ENCODE measurements at places on chromosomes 5 and 9. TPM values are rescaled to one million over a fixed set of nuclear protein-coding genes. Genes with fewer than 3 reads are reported as not detected.

PCDHB7 gene
- 0.29 TPM for total RNA-seq

TAS2R1 gene
- total RNA-seq, result not detected

GABRA1 gene
- total RNA-seq, result not detected

ODF2 gene
- total RNA-seq, result 37.3 TPM

ANKRD18A gene
- 46.0 TPM for total RNA-seq

FOXD4L3 gene
- 0.96 TPM for total RNA-seq

PDE8B gene
- not detected for total RNA-seq

SH3GL2 gene
- total RNA-seq, result not detected

SLC4A9 gene
- total RNA-seq, result not detected

CCNO gene
- 10.6 TPM for total RNA-seq

NR5A1 gene
- not detected for total RNA-seq

MLANA gene
- not detected for total RNA-seq

POLK gene
- total RNA-seq, result 34.9 TPM

MPDZ gene
- total RNA-seq, result 10.9 TPM

DRD1 gene
- not detected for total RNA-seq

C9orf153 gene
- not detected for total RNA-seq

C6 gene
- not detected for total RNA-seq

SH3TC2 gene
- 6.2 TPM for total RNA-seq

FCN2 gene
- total RNA-seq, result not detected

TRMT10B gene
- total RNA-seq, result 6.9 TPM

IRX1 gene
- total RNA-seq, result 13.8 TPM

TAF1L gene
- total RNA-seq, result not detected

DDX4 gene
- not detected for total RNA-seq

AJM1 gene
- 5.6 TPM for total RNA-seq

TMEM215 gene
- not detected for total RNA-seq

COL15A1 gene
- not detected for total RNA-seq

DMRTA1 gene
- 0.77 TPM for total RNA-seq

EGFLAM gene
- 9.3 TPM for total RNA-seq

PCAT7 gene
- total RNA-seq, result not detected

CDHR2 gene
- total RNA-seq, result 0.09 TPM

TIMD4 gene
- not detected for total RNA-seq

Measured in MCF 10A (cell line).